NK-92 treated with Interleukin-12 subunit alpha and Interleukin-12 subunit beta, amount 100 ng/mL, for 24 hours (cell line): ENCODE measurements at places on chromosomes 5 and 9.

DNA sequence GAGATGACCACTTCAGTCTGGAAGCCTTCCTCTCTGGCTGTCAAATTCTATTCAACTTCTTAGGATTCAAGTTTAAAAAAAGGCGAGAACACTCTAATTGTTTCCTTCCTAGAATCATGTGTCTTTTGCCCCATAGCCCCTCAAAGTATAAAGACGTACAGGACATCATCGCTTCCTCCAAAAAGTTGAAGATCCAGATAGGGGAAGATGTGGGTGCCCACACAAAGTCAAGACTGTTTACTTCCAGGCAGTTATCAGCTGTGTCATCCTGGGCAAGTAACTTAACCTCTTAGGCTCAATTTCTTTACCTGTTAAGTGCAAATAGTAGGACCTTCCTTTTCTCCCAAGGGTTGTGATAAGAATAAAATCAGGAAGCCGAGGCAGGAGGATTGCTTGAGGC lies 40.1 kb downstream of the PPARGC1B start:
- no peak for DNase-seq

DNA sequence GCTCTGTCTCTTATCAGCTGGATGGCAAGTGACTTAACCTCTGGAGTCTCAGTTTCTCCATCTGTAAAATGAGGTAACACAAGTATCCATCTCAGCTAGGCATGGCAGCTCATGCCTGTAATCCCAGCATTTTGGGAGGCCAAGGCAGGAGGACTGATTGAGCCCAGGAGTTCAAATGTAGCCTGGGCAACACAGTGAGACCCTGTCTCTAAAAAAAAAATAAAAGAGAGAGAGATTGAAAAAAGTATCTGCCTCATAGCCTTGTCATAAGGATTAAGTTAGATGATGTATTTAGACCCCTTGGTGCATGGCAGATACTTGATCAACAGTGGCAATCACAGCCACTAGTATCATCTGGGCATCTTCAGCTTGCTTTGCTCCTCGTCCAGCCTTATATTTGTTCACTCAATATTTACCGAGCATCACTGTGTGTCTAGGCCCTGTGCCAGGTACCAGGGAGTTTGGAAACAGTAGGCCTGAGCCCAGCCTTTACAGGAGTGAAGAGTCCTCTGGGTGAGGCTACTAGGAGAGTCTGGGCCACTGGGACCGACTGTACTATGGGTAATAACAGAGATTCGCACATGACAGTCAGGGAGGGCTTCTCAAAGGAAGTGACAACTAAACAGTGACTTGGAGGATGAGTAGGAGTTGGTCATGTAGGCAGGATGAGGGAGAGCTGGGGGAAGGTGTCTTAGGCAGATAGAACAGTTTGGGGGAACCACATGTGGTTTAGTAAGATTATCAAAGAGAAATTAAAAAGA lies 34.2 kb downstream of the CORO2A start:
- DNase-seq = no peak

- DNase-seq = no peak
These were observed 1651.8 kb downstream of the MAT2B start for GRCh38 chr5:165157219-165157618.

- DNase-seq = no peak
These were observed 42.3 kb upstream of the SEMA6A start for GRCh38 chr5:116616876-116617275.

- DNase-seq = no peak
These were observed 15.3 kb downstream of the DENND1A start for GRCh38 chr9:123914517-123915196.

GRCh38 chr5:56354836-56355235 lies 121.7 kb upstream of the ANKRD55 start:
- DNase-seq = no peak

- DNase-seq = no peak
These were observed 93.4 kb downstream of the PIP5K1B start for GRCh38 chr9:68798423-68798822.

- no peak for DNase-seq
These were observed 101.3 kb downstream of the FBXL7 start for GRCh38 chr5:15601274-15601673.

DNA sequence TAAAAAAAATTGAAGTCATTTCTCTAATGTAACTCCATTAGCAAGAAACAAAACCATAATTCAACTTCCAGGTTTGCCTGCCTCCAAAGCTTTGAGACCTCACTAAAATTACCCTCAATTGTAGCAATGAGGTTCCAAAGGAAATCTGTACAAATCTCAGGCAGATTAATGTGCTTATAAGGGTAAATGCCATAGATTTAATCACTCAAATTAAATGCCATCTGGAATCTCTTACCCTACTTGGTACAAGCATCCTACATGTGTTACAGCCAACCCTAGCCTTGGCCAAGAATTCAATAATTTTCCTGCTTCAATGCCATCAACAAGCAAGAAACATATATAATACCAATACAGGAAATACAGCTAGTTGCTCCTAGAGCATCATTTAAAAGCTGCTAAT lies 452.8 kb downstream of the RAB3C start:
- DNase-seq = no peak

DNA sequence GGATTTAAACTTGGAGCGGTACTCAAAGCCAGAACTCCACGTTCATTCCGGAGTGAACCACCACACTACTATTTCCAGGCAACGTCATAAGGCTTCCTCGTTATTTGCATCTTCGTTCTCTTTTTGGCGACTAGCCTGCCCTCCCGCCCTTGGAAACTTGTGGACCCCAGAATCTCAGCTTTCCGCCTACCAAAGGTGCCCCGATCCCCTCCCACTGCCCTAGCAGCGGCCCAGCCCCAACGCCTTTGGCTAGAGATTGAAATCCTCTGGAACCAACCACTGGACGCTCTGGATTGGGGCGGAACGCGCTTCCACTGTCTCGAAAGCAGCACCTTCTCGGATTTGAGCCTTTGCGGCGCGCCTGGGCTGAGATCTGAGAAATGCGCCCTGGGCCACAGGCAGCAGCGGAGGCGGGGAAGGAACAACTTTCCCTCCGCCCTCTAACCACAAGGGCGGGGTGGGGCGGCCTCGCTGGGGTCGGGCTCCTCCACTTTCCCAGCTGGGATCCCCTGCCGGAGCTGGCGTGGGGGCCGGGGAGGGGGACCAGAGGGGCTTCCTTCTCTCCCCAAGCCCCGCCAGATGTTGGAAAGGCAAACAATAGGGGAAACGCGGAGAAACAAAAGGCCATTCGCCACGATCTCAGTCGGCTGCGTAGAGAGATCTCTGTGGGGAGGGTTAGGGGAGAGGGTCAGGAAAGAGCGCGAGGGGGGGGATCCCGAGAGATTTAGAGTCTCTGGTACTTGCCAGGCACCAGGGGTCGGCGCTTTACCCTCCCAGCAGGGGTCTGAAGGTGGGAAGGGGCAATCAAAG lies 1.3 kb downstream of the MOB3B start:
- DNase-seq = no peak

DNA sequence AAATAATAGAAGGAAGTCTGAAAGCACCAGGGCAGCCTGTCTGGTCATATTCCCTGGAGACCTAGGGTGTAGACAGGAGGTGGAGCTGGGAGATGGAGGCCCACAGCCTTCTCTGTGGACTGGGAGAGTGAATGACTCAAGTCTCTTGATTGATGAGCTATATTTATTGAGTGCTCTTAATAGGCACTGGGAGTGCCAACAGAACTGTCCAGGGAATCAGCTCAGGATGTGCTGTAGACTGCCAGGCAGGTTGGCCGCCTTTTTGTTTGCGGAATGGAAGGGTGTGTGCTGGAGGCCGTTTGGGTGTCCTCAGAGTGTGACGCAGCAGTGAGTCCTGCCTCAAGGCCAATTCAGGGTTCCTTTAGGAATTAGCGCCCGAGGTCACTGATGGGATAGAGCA lies 33.4 kb upstream of the POMT1 start:
- no peak for DNase-seq

- DNase-seq = no peak
These were observed 53.3 kb upstream of the SMC5 start for GRCh38 chr9:70205366-70206020.

DNA sequence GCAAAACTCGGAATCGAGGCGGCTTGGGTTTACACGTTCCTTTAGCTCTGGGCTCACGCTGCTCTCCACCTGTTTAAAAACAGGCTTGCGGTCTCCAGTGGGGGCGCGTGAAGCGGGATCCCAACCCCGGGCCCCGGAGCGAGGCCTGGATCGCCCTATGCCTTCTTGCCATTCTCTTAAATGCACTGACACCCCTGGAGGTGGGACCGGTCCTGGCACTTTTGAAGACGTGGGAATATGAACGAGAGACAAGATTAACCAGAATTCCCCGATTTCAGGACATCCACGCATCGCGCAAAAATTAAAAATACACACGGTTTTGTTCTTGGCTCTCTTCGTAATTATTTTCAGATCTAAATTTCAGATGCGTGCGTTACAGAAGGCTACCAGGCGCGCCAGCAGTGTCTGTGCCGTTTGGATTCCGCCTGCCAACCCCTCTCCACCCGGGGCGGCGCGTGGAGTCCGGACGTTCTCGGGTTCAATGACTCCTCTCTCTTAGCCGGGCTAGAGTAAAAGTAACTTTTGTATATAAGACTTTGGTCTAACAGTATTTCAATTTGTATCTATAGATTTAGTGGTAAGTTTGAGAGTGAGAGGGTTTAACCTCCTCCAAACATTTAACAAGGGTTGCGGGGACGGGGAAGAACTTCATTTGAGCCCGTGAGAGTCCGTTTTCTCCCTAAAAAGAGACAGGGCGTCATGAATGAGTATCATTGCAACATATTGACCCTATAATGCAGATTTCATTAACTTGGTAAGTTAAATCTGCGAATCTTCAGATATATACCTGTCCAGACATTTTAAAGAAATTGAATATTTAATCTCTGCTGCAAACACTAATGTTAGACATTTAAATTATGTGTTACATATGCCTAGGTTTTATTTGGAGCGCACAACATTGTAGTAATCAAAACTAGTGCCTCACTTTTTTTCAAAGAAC lies 3.8 kb downstream of the FOXD1 start:
- no peak for DNase-seq

DNA sequence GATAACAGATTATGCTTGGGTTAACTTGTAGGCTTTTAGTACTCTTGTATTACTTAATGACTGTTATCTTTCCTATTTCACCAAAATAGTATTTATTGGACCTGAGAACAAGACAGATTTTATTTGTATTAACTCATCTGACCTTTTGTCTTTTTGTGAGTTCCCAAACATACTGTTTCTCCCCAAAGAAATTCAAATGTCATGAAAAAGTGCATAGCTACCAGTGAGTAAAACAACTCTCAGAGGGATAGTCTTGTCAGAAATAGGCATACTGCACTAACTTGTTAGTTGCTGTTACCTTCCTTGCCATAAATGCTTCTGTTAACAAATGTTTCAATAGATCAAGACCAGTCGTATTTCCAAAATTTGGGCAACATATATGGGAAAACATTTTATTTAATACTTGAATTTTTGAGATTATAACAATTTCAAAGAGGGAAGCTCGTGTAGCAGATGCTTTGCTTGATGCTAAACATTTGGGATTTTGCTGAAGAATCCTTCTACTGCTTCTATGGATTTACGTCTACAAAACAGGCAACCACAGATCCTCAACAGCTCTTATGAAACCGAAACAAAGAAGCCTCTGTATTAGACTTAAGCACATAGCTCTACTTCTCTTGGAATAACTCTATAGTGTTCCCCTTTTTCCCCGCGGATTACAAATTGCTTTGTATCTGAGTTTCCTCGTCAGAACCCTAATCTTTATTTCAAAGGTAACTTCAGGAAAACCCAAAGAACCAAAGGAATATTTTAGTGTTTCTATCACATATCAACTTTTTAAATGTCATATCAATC lies 248.8 kb downstream of the MCTP1 start:
- DNase-seq = no peak
